Cardiac septum (tissue), 1 donor: ENCODE measurements at places on chromosomes 6 and 20. TPM values are rescaled to one million over a fixed set of nuclear protein-coding genes. Genes with fewer than 3 reads are reported as not detected.

DNA sequence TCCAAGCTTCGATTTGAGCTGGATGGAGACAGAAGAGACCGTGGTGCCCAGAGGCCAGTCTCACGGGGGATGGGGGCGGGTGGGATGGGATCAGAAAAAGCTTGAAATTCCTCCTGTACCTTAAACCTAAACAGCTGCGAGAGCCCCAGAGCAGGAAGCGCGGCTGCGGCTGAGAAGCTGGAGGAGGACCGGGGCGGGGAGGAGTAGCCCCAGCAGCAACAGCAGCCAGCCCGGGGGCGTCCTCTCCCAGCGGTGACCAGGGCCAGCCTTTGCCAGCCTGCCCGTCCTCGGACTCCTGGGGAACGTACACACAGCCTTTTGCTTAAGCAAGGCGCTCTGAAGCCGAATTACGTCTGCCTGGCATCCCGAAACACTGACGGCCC lies 17.4 kb upstream of the PRDM13 start:
- no peak for DNase-seq

DNA sequence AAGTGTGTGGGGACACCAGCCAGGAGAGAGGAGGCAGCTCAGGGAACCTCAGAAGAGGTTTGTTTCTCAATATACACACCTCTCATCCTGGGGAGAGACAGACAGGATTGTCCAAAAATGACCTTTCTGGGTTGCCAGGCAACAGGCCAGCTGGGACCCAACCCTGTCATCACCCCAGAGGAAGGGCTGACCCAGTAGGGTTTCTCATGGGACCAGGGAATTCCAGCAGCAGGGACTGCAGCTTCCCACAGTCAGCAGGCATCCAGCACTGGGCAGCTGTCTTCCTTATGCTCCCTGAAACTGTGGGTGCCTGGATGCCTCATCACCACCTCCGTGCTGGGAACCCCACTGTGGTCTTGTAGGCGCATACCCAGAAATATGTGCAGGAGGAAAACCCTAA lies 1.3 kb downstream of the C20orf202 start:
- no peak for DNase-seq

DNA sequence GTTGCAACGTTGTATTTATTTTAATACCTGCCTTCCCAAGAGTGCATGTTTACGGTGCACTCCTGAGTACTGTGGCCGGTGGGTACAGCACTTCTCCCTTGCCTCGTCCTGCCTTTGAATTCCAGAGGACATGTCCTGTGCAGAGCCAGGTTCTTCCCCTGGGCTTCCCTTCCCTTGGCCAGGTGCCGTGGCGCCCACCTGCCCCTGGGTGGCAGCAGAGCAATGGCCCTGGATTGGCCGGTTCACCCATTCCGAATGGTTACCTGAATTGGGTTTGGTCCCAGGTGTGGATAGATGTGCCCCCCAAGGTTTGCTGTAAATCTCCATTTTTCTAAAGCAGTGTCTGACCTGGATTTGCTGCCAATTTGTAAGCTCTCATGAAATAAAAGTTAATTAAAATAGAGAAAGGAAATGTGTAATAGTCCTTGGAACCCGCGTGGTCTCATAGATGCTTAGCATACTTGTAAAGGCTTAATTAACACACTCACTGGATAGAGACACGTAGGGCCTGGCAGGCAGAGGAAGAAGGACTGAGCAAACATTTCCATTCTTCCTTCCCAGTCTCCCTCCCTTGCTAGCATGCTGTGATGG lies 40.6 kb downstream of the DTD1 start:
- no peak for DNase-seq

- DNase-seq: no peak
Observed at GRCh38 chr6:42136508-42137193, 5.8 kb downstream of the C6orf132 start.

DNA sequence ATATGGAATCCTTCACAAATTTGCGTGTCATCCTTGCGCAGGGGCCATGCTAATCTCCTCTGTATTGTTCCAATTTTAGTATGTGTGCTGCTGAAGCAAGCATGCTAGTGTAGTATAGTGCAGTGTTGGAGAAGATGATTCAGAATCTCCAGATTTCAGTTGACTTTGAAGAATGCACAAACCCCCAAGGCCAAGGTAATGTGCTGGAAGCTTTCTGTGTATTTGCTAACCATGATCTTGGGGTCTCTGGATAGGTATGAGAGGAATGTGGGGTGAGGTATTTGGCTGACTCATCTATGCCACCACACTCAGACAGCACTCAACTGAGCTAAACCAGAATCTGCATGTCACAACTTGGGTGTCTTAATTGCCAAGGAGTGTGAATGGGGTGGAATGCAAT lies 42.6 kb upstream of the DEK start:
- DNase-seq: no peak

DNA sequence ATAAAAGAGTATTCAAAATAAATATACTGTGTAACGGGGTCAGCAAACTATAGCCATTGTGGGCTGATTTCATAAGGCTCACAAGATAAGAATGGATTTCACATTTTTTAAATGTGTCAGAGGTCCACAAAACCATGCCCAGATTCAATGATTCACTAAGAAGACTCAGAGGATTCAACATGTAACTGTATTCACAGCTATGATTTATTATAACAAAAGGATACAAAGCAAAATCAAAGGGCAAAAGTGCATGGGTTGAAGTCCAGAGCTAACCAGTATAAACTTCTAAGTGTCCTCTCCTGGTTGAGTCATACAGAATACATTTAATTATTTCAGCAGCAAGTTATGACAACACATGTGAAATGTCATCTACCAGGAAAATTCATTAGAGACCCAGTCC lies 49.2 kb downstream of the TBC1D32 start:
- no peak for DNase-seq

Gene TP53TG5
- total RNA-seq: 2.2 TPM
